ENCODE measurements at places on chromosomes 16 and 17. TPM values are rescaled to one million over a fixed set of nuclear protein-coding genes. Genes with fewer than 3 reads are reported as not detected.

Gene BCL6B
- 42.6 TPM for total RNA-seq

Gene TMEM97
- total RNA-seq = 64.4 TPM

- peak overlapping the region; percentile 61 for H3K4me3 ChIP-seq
- peaks cover 43% of the 10 kb centered on the region for H3K4me1 ChIP-seq
- H3K27me3 ChIP-seq = peaks cover 77% of the 10 kb centered on the region
- no peak overlapping the region for H3K27ac ChIP-seq
These were observed 3.4 kb downstream of the HS3ST3B1 start for GRCh38 chr17:14304222-14304772.

GRCh38 chr17:76449126-76449525 lies 3.8 kb downstream of the UBE2O start:
- no peak overlapping the region for H3K4me3 ChIP-seq
- H3K27ac ChIP-seq = no peak overlapping the region
- DNase-seq = no peak
- H3K27me3 ChIP-seq = no peaks in the 10 kb centered on the region

DNA sequence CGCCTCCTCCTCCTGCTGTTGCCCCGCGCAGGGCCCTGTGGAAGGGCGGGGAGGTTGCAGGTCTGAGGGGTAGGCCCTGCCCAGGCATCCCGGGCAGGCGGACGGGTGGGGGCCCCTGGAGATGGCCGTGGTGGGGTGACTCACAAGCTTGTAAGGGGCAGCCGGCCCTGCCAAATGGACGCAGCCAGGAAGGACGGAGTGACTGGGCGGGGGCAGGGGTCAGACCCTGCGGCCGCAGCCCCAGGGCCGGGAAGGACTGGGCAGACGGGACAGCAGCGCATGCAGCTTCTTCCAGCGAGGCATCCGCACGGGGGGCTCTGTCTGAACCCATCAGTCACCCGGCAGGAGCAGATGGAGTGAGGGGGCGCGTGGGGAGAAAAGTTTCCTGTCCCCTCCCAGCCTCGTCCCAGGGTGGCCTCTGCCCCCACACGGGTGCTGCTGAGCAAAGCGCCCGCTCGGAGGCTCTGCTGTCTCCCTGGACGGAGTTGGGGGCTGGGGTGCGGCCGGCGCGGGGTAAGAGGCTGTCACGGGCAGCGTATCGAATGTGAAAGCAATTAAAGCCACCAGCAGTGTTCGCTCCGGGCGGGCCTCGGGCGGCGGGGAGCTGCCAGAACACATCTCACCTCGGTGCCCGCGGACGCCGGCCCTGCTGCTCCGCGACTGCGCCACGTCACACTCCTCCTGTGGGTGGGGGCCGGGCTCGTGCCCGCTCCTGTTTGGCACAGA lies 5.4 kb upstream of the PRR35 start:
- H3K4me3 ChIP-seq = no peak overlapping the region
- peaks cover 14% of the 10 kb centered on the region for H3K27me3 ChIP-seq
- no peak overlapping the region for H3K27ac ChIP-seq
- peaks cover 17% of the 10 kb centered on the region for H3K36me3 ChIP-seq
- H3K4me1 ChIP-seq = no peaks in the 10 kb centered on the region

DNA sequence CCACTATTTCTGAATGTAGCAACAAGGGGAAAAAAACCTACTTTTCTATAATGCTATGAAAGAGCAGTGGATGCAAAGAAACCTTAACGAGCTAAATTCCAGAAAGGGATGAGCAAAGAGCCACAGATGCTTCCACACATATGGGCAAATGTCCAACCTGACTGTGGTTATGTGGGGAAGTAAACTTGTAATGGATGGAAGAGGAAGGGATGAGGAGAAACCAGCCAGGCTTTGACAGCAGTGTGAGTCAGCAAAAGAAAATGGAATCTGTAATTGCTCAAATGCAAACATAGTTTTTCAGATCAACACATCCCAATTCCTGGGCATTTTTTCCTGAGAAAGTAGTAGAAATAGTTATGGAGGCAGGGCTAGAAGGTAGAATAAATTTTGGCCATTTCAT lies 204.8 kb upstream of the CPHXL start:
- H3K4me3 ChIP-seq = no peak overlapping the region
- no peaks in the 10 kb centered on the region for H3K36me3 ChIP-seq
- H3K27me3 ChIP-seq = no peaks in the 10 kb centered on the region
- no peak overlapping the region for H3K27ac ChIP-seq
- no peaks in the 10 kb centered on the region for H3K4me1 ChIP-seq

- DNase-seq = no peak
- no peaks in the 10 kb centered on the region for H3K27me3 ChIP-seq
- H3K36me3 ChIP-seq = no peaks in the 10 kb centered on the region
- H3K4me3 ChIP-seq = no peak overlapping the region
These were observed 348.9 kb upstream of the DYNLRB2 start for GRCh38 chr16:80191928-80192327.

DNA sequence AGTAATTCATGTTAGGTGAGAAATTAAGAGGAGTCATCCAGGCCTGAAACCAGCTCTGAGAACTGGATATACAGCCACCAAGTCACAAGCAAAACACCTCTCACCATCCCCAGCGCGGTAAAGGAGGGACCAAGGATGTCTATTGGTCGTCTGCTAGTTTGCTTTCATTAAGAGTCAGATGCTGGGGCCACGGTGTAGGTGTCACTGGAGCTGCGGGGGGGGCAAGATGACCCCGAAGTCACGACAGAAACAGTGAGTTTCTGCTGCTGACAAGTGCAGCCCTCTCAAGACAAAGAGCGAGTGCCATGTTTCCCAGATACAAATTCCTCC lies 790 bp downstream of the NCBP3 start:
- H3K27ac ChIP-seq = peak overlapping the region; percentile 93
- peaks cover 22% of the 10 kb centered on the region for H3K36me3 ChIP-seq
- peak overlapping the region; percentile 86 for H3K4me3 ChIP-seq
- no peaks in the 10 kb centered on the region for H3K27me3 ChIP-seq
- peaks cover 19% of the 10 kb centered on the region for H3K4me1 ChIP-seq

DNA sequence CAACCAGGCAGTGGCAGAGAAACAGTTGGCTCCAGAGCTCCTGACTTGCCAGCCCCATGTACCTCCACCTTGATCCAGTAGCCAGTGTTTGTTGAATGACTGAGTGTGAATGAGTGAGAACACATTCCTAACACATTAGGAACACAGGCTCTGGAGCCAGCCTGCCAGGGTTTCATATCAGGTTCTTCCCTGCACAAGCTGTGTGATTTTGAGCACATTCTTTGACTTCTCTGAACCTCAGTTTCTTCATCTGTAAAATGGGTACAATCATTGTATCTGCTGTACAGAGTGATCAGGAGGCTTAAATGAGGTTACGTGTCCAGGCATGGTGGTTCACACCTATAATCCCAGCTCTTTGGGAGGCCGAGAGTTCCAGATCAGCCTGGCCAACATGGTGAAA lies 13.3 kb upstream of the RMI2 start:
- no peaks in the 10 kb centered on the region for H3K36me3 ChIP-seq
- no peak overlapping the region for H3K4me3 ChIP-seq
- H3K27me3 ChIP-seq = no peaks in the 10 kb centered on the region
- H3K27ac ChIP-seq = no peak overlapping the region
- no peak for DNase-seq
